ENCODE measurements at places on chromosomes 1 and 21.

DNA sequence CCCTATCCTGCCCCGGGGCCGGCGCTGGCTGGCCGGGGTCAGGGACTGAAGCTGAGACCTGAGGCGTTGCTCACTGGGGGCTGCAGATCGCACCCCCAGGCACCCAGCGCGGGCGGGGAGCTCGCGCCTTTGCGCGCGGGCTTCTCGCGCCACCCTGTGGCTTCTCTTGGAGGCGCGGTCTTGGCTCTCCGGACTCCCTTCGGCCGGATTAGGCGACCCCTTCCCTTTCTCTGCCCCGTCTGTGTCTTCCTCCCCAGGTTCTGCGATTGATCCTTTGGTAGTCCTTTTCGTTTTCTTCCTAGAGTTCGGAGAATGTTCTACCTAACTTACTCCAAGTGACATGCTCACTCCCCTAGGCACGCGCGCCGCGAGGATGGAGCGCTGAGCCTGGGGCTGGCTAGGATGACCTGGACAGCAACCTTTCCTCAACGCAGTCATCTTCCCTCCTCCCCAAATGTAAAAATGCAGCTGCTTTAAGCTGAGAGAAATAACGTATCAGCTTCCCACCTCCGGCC lies 495 bp upstream of the NTRK1 start:
- no peak for DNase-seq

GRCh38 chr1:102434421-102434820 lies 437.7 kb upstream of the OLFM3 start:
- no peak for DNase-seq

GRCh38 chr1:247173431-247173830 lies 1.6 kb upstream of the ZNF124 start:
- DNase-seq, result no peak

GRCh38 chr1:212514056-212514614 lies 81.4 kb downstream of the NENF start:
- DNase-seq, result no peak

All from NCI-H2081 treated with DMSO at 0.1 percent for 48 hours (cell line).